ENCODE measurements at places on chromosomes 11 and 22.

DNA sequence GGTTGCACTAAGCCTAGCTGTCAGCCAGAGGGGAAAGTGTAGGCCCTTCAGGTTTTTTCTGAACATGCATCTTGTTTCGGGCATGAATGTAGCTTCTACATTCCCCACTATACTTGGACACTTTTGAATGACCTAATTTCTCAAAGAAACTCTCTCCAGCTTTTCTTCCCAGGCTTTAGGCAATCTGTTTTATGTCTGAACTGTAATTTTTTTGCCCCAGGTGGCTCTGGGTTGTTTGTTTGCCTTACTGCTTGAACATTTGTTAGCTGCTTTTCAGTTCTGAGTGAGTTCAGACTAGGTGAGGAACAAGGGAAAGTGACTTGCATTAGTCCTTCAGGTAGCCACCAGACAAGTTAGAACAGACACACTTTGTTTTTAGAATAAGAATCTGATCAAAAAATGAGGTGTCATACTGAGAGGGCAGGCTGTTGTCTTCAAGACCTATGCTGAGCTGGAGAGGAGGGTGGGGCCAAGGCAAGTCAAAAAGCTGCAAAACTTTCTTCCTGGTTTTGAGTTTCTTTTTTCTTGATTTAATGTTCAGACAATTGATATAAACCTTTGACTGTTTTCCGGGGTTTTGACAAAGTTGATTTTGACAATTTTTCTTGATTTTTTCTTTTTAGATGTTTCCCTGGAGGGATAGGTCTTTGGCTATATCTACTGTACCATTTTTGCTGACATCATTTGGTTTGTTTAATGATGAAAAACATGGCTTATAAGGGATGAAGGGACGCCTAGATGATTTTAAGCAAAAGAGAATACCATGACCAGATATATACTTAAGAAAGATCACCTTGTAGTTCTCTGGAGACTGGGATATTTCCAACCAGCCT, 182.8 kb downstream of the WNT11 start:
- no peak for DNase-seq

DNA sequence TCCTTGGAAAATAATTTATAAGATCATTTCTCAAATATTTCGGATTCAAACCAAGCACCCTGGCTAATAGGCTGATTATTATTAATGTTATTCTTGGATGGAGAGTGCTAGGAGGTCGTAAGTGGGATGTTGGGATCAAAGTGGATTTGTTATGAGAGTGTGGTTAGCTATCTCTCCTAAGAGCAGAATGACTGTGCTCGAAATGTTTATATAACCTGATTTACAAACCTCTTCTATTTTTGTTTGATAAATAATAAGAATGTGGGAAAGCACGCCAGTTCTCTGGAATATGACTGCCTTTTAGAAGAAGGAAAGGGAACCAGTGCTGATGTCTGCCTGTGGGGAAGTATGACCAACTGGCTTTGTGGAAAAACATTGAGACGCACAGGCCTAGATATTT, 527.5 kb downstream of the NTM start:
- no peak for DNase-seq

- DNase-seq: no peak
Measured at GRCh38 chr11:111886844-111887243, 7.5 kb downstream of the CFAP68 start.

DNA sequence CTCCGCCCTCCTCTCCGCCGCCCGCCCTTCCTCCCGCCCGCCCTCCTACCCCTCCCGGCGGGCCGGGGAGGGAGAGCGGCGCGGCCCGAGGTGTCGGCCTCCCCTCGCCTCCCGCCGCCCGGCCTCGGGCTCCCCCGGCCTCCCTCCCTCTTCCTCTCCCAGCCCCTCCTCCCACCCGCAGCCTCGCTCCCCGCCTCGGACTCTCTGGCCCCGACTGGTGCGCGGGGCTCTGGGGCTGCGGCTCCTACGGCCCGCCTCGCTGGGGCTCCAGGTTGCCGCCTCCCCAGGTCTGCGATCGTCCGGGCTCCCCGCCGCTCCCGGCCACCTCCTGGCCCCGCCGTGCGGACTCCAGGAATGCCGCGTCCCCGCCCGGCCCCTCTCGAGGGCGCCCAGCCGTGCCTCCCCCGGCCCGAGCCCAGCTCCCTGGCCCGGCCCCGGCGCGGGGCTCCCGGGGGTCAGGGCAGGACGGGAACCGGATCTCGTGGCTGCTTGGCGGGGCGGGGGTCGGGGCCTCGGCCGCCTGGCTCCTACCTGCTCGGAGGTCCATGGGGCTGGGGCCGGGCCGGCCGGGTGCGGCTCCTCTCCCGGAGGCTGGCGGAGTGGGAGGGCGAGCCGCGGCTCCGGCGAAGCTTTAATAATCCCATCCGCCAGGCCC, at the start of gene CLCF1:
CLCF1 (minus strand) TSS at position 606 of the 655 bp plus-strand sequence; CDS start at position 547, 59 bp downstream.
- no peak for DNase-seq

DNA sequence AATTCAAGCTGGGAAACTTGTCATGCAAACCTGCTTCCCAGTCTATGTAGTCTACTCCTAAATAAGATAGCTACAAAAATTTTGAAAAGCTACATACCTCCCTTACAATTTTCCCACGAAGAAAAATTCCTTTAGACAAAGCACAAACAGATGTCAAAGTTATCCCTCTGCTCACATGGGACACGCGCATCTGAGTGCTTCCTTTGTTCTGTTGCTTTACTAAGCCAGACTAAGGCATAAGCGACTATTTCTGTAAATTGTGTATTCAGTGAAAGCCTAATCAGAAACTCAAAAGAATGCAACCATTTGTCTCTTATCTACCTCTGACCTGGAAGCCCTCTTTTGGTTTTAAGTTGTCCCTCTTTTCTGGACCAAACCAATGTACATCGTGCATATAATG, 583.7 kb upstream of the B3GAT1 start:
- no peak for DNase-seq

DNA sequence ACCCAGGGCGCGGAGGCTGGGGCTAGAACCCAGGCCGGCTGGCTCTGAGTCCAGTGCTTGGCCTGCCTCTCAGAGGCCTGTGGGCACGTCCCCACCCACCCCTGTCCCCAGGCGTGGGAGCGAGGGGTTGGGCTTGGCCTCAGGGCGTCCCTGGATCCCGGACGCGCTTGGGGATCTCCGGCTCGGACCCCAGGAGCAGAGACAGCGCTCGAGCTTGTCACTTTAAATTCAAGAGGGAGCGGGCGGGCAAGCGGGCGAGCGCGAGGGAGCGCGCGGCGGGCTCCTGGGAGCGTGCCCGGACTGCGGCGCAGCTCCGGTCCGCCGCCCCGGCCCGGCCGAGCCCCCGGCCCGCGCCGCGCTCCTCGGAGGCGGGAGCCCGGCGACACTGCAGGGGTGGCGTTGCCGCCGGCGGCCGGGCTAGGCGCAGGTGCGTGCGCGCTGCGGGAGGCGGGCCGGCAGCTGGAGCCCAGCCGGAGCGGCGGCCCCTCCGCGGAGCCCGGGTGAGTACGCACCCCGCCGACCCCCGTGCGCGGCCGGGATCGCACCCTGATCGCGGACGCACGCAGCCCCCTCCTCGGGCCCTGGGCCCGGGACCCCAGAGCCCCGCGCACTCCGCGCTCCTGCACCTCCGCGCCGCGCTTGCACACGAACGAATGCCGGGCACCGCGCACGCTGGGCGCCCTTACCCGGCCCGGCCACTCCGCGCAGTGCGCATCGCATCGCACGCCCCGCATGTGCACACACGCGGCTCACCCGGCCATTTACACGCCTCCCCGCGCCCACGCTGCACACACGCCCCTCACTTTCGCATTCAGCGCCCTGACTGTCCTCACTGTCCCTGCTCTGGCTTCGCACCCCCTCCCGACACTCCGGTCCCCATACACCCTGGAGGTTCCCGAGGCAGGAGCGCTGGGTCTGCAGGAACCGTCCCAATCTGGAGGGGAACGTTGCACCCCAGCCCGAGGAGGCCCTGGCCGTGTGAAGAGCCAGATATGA, at the start of gene SYT12:
SYT12 (plus strand) TSS at position 174 of the 996 bp plus-strand sequence. CDS start 7,011 bp downstream, outside the sequence.
- no peak for DNase-seq

DNA sequence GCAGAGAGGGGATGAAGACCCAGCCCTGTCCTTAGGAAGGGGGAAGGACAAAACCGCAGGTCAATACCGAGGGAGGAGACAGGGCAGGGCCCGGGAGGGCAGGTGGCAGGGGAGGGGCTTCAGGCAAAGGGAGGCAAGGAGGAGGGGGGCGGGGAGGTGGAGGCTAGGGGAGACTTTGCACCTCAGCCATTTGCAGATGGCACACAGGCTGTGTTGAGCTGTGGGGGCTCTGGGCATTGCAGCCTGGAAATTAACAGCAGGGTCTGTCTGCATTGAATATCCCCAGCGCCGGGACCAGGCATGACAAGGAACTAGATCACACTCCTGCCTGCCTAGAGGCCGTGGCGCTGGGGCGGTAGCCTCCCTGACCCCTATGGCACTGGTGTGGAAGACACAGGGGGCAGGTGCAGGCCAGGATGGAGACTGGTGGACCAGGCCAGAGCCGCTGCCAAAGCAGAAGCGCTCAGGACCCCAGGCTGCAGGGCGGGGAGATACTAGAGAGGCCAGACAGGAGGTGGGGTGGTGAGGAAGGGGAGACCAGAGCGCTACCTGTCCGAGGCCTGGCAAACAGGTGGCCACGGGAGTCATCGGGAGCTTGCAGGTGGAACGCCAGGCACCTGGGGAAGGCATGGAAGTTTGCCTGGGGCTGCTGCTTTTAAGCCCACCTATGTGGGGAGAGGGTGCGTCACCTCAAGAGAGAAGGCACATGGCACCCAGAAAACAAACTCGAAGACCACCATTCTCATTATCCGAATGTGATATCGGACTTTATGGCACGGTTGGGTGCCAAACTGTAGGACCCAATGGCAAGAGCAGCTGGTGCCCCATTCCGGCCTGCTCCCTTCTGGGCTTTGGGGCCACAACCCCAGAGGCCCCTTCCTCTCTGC, 11.5 kb downstream of the CBX6 start:
- no peak for DNase-seq

GRCh38 chr22:44026066-44026629, 2.0 kb downstream of the PARVB start:
- DNase-seq: no peak

DNA sequence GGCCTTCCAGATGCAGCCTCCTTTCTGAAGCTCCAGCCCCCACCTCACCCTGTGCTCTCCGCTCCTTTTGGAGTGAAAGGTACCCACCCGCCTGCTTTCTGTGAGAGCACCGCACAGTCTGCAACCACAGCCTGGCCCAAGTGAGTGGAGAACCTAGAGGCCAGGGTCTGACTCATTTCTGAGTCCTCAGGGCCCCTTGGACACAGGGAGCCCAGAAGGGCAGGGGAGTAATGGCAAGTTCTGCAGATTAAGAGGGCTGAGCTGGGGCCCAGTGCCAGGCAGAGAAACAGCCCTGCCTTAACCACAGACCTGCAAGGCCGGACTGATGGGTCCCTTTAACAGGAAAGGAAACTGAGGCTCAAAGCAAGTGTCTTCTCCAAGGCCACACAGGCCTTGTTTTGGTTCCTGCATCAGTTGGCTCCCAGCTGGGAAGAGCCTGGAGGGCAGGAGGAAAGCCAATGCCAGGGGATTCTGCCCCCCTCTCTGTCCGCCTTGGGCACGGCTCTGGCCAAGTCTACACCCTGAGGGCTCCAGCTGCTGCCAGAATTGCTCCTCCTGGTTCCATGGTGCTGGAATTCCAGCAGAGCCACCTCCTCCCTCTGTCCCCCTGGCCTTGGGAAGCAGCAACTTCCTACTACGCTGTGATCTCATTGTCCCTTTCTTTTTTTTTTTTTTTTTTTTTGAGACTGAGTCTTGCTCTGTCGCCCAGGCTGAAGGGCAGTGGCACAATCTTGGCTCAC, 55.1 kb downstream of the CYTH4 start:
- no peak for DNase-seq

- no peak for DNase-seq
Measured at GRCh38 chr11:10302359-10302743, 2.5 kb upstream of the ADM start.

DNA sequence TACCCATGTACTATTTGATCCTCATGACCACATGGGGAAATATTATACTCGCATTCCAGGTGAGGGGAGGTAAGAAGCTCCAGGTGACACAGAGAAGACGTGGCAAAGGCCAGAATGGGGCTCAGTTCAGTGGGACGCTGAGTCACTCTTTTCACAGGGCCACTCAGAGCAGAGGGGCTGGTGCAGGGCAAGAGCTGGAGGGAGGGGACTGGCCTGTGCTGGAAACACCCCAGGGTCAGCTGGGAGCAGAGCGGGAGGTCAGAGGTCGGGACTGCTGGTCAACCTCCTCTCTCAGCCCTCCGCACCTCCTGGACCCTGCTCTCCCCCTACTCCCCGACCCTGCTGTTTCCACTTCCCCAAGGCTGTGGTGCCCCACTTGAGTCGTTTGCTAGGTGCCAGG, 12.1 kb downstream of the APOL3 start:
- no peak for DNase-seq

GRCh38 chr22:30923168-30923900, 45.2 kb downstream of the MORC2 start:
- no peak for DNase-seq

DNA sequence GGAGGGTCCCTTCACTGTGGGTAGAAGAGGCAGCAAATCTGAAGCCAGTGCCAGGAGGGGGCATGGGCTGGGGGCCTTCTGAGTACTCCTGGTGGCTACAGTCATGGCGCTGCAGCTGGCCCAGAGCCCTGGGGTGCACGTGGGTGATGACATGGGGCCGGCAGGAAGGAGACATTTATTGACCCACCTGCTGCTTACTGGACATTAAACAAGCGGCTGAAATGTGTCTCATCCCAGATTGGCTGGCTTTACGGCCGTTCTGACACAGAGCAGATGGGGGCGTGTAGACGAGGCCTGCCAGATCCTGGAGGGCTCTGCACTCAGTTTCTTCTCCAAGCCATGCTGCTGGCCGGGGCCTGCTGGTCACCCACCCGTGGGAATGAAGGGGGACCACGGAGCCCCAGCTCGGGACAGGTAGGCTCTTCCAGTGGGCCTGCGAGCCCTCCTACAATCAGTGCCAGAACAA, 906.9 kb downstream of the BRD1 start:
- no peak for DNase-seq

DNA sequence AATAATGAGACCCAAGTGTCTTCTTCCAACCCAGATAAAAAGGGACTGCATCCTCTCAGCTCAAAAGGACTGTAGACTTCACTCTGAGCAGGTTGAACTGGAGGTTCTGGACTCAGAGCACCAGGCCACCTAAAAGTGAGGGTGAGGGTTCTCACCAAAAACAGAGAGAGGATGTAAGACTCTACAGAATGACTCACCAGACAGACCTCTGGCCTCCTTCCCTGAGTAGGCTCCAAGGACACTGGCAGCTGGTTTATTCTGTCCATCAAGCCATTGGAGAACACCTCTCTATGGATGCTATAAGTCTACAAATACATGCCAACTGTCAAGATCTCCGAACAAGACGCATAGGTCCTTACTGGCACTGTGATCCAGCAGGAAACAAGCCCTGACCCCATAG, 27.2 kb downstream of the FEZ1 start:
- DNase-seq: no peak

- no peak for DNase-seq
Measured at GRCh38 chr11:63887386-63887999, 29.5 kb downstream of the RCOR2 start.

- no peak for DNase-seq
Measured at GRCh38 chr22:41551877-41552582, 7.8 kb upstream of the POLR3H start.

DNA sequence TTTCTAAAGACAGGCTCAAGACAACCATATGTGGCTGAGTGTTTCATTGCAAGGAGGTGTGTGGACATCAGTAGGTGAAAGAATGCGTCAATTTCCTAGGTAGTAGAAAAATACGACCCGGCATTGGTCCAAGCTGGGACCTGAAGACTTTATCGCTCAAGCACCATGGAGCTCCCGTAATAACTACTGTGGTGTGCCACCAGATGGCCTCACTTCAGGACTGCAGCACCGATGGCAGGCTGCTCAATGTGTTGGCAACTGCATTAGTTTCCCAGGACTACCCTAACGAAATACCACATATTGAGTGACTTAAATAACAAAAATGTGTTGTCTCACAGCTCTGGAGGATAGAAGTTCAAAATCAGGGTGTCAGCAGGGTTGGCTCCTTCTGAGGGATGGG, 72.4 kb upstream of the FAT3 start:
- no peak for DNase-seq

Data from BJ (cell line).